ENCODE measurements at places on chromosomes 6 and 20.

DNA sequence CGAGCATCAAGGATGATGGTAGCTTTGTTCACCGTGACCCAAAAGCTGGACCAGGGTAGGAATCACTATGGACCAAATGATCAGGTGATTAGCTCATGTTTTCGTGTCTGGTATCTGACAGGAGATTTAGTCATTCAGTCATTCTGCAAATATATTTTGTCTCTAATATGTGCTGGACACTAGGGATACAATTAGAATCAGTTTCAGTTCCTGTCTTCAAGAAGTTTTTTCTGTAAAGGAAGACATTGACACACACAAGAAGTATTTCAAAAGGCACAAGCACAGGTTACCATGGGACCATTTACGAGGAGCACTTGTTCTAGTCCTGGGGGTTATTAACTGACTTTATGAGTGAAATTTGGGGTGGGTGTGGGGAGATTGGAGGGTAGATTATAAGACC lies 244.9 kb downstream of the HIVEP2 start:
- DNase-seq = peak; percentile 80

- peak; percentile 47 for DNase-seq
Measured at GRCh38 chr20:38224531-38224930, 36.0 kb downstream of the KIAA1755 start.

- no peak for DNase-seq
Measured at GRCh38 chr6:159169557-159170332, 545 bp downstream of the FNDC1 start.

GRCh38 chr6:123838505-123839234 lies 35.0 kb downstream of the NKAIN2 start:
- DNase-seq = no peak

GRCh38 chr6:13813026-13813425 lies 1.3 kb downstream of the MCUR1 start:
- no peak for DNase-seq

- DNase-seq = peak; percentile 49
Measured at GRCh38 chr6:105900125-105900937, 185.8 kb upstream of the PRDM1 start.

GRCh38 chr6:26597821-26598220 lies 1.1 kb downstream of the ABT1 start:
- no peak for DNase-seq

GRCh38 chr20:57330998-57331397 lies 1.4 kb downstream of the SPO11 start:
- DNase-seq = peak; percentile 56

DNA sequence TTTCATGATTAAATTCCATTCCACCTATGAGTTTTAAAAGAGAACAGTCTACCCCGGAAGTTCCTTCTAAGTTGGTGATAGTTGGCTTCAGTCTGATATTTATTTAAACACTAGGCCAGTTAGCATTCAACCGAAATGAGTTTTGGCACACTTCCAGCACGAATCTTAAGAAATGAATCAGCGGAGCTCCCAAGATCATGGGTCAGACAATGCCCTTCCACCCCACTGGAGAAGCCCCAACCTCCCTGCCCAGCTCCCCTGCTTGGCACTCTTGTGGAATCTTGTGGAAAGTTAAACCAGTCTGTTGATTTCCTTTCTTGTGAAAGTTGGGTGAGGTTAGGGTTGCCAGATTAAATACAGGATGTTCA lies 64.3 kb downstream of the MKKS start:
- DNase-seq = no peak

- DNase-seq = no peak
Measured at GRCh38 chr6:36616893-36617521, 22.8 kb downstream of the SRSF3 start.

DNA sequence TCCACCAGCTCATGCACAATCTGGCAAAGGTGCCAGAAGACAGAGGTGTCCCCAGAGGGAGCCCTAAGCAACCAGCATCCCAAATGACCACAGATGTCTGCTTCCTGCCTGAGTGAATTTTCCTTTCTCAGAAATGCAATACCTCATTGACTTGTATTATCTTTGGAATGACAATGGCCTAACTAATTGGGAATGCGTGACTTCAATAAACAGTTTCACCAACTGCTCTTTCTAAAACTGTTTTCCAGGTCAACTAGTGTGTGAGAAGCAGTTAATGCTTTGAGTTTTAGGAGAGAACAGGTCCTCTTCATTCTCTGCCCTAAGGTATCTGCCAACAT lies 108.9 kb upstream of the SNX9 start:
- DNase-seq = no peak

- no peak for DNase-seq
Measured at GRCh38 chr20:60202046-60202445, 243.8 kb downstream of the CDH26 start.

DNA sequence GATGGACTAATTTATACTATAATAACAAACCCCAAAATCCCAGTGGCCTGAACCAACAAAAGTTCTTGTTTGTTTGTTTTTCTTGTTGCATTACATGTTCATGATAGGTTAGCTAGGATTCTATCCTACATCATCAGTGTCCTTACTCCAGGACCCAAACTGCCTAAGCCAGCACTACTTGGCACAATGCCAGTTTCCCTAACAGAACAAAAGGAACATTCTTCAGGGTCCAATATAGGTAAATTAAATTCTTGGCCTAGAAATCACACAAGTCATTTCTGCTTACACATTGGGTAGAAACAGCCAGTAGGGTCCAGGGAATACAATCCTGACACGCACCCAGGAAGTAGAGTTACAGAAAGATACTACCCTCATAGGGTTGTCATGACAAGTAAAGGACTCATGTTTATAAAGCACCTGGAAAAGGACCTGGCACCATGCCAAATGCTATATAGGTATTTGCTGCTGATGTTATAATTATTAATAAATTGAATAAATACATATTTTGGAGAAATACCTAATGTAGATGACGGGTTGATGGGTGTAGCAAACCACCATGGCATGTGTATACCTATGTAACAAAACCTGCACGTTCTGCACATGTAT lies 38.8 kb downstream of the RCAN2 start:
- DNase-seq = no peak

- no peak for DNase-seq
Measured at GRCh38 chr20:63542696-63543095, 4.9 kb downstream of the SRMS start.

GRCh38 chr6:101000341-101000740 lies 119.2 kb upstream of the ASCC3 start:
- peak; percentile 64 for DNase-seq

DNA sequence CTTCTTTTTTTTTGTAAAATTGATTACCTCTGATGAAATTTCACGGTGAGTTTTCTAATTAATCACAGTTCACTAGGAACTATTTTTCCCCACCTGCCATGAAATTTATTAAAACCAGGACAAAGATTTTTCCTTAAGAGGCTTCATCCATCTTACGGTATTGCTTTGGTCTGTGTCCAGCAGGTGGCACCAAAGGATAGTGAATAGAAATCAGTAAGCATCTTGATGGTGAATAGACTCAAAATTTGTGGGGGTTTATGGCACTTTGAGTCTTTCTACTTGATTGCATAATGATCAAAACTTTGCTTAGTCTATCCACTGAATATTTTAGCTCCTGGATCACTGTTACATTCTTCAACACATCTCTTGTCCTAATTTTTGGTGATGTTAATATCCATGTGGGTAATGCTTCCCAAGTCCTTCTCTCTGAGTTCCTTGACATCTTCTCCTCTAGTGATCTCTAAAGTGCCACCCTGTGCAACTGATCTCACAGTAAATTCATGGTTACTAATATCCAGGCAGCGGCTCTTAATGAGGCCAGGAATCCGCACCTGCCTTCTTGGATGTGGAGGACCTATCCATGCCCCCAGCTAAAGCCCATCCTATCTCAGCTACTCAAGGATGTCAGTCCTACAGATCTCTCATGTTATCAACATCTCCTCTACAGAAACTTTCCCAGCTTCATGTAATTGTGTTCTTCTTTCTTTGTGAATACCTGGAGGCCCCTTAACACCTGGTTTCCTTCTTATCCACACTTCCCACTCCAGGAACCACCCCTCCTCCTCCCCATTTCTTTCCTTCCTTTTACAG lies 54.5 kb downstream of the STMND1 start:
- DNase-seq = peak; percentile 61

GRCh38 chr20:46279103-46279502 lies 29.2 kb downstream of the CDH22 start:
- no peak for DNase-seq

GRCh38 chr20:19743640-19743995 lies 14.4 kb upstream of the RIN2 start:
- no peak for DNase-seq

- no peak for DNase-seq
Measured at GRCh38 chr6:149285626-149286025, 31.9 kb upstream of the TAB2 start.

DNA sequence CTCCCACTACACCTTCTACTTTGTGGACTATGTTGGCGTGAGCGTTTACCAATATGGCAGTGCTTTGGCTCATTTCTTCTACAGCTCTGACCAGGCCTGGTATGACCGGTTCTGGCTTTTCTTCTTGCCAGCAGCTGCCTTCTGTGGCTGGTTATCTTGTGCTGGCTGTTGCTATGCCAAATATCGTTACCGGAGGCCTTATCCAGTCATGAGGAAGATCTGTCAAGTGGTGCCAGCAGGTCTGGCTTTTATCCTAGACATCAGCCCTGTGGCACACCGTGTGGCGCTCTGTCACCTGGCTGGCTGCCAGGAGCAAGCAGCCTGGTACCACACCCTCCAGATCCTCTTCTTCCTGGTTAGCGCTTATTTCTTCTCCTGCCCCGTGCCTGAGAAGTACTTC lies 16.5 kb upstream of the EFHC1 start:
- DNase-seq = no peak

GRCh38 chr6:71383901-71384489 lies 95.4 kb downstream of the OGFRL1 start:
- DNase-seq = no peak

DNA sequence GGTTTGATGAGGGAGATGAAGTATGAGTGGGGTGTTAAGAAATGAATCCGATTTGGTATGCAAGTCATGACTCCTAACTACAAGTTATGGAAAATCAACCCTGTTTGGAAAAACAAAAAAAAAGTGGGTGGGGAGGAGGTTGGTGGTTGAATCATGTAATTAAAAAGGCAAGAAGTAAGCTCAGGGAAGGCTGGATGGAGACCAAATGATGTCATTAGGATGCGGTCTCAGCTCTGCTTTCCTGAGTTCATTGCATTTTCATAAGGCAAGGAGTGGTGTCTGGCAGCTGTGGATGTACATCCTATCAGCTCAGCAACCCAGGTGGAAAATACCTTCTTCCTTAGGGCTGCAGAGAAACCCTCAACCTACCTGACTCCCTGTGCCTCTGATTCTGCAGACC lies 60.4 kb upstream of the AKAP12 start:
- DNase-seq = no peak

DNA sequence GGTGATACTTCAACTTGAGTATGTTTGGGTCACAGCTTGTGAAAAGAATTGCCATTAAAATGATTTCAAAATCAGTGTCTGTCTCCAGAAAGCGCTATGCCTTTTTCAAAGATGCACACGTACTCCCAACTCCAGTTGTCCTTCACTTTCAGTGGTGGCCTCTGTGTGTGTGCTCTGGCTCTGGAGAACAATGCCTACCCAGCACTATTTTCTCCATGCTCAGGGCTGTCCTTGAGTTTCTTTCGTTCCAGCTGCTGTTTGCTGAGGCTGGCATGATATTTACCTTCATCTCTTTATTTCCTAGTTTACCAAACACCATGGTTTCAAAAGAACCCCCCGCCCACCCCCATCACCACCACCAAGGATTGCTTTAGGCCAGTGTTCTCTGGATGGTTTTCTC lies 136.8 kb downstream of the QRSL1 start:
- DNase-seq = no peak

- peak; percentile 87 for DNase-seq
Measured at GRCh38 chr6:81938014-81938856, 185.8 kb upstream of the TENT5A start.

DNA sequence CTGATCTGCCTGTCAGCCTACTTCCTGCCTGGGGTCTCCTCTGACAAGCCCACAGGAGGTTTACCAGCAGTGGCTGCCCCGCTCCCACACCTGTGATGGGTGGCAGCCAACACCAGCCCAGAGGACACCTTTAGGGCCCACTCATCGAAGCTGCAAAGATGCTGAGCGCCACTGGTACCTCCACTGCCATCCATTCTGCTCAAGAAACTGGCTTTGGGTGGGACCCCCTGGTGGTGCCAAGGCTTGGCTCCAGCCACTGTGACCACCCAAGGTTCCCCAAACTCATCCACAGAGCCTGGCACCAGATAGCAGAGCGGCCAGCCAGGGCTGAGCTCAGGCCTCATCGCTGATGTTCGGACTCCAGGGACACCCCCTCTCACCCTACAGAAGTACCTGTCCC lies 42.5 kb downstream of the PREX1 start:
- DNase-seq = no peak

GRCh38 chr20:13831476-13831875 lies 46.6 kb downstream of the NDUFAF5 start:
- DNase-seq = no peak

DNA sequence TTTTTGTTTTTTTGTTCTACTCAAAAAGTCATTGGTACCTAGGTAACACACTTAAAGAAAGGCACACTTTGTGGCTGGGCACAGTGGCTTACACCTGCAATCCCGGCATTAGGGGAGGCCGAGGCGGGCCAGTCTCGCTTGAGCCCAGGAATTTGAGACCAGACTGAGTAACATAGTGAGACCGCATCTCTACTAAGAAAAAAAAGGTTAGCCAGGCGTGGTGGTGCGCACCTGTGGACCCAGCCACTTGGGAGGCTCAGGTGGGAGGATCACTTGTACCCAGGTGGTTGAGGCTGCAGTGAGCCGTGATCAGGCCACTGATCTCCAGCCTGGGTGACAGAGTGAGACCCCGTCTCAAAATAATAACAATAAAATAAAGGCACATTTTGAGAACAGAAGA lies 67.4 kb upstream of the BHLHE23 start:
- DNase-seq = no peak

DNA sequence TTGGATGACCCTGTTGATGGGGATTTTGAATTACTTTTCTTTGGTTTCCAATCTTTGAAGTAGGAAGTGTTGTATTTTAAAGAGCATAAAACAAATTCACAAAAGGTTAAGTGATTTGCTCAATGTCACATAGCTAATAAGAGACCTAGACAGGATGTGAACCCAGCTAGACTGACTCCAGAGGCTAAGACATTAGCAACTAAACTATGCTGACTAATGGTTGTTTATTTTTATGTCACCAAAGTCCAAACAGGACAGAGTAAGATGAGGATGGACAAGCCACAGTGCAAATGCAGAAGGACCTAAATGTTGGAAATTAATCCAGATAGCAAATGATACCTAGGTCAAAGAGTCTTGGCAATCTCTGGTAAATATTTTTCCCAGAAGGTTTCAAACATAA lies 38.0 kb downstream of the OGFRL1 start:
- no peak for DNase-seq

- peak; percentile 49 for DNase-seq
Measured at GRCh38 chr6:39224011-39224410, 5.3 kb downstream of the KCNK5 start.

- no peak for DNase-seq
Measured at GRCh38 chr6:90938122-90938521, 351.2 kb upstream of the MAP3K7 start.

- DNase-seq = no peak
Measured at GRCh38 chr6:3427687-3428085, 29.2 kb downstream of the SLC22A23 start.

Data from MV-4-11 (cell line).